ENCODE measurements at places on chromosomes 4 and X. TPM values are rescaled to one million over a fixed set of nuclear protein-coding genes. Genes with fewer than 3 reads are reported as not detected.

The FDCSP gene
- not detected for total RNA-seq

The TACR3 gene
- total RNA-seq, result not detected

The DUSP21 gene
- not detected for total RNA-seq

DNA sequence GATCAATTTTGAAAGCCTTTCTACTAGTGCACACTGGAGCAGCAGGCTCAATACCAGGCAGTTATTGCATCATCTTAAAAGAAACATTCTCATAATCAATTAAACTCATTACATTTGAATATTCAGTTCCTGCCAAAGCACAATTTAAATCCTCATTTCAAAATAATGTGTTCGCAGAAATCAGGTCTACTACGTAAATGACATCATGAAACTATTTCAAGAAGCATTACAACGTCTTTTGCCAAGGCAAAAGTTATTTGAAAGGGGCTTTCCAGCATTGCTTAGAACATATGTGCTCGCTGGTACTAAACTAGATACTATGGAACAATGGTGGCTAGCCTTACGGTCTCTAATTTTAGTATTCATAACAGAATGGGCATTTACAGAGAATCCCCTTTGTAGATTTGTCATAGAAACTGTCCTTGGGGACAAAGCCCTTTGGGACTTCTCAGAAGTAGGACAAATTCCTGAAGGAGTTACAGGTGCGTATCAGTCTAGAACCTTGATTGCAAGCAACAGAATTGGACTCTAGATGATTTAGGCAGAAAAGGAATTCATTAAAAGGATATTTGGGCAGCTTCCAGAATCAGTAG lies 27.6 kb upstream of the HUWE1 start:
- no peaks in the 10 kb centered on the region for H3K27me3 ChIP-seq
- H3K27ac ChIP-seq, result peak overlapping the region; percentile 83
- peak; percentile 57 for DNase-seq
- no peak overlapping the region for H3K4me3 ChIP-seq

GRCh38 chr4:102429553-102429952 lies 71.6 kb upstream of the NFKB1 start:
- DNase-seq, result no peak
- no peak overlapping the region for H3K27ac ChIP-seq
- H3K4me1 ChIP-seq, result no peaks in the 10 kb centered on the region
- H3K27me3 ChIP-seq, result no peaks in the 10 kb centered on the region
- H3K36me3 ChIP-seq, result no peaks in the 10 kb centered on the region

DNA sequence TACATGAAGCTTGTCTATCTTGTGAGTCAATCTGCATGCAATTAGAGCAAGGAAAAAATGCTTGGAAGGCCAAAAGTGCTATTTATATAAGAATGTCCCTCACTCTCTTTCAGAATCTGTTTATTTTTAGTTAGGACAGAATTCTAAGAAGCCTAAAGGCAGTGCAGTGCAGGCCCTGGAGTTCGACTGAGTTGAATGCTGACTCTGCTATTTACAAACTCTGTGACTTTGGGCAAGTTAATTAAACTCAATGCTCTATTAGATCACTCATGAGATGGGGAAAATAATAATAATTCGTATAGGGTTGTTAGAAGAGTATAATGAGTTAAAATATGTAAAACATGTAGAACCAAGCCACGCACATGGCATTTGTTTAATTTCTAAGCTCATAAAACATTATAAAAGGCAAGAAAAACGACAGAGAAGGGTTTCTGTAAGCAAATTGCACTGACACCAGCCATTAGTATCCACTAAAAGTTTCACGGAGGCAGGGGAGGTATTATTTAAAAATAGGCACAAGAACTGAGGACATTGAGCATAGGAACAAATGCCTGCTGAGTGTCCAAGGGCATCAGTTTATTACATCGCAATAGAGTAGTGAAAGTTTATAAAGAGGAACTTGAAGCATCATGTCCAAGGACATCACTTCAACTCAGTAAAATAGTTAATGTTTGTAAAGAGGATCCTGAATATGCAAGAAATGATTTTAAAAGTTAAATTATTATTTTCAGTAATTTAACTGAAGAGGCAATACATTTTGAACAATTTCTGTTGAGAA lies 115.0 kb upstream of the INPP4B start:
- H3K27me3 ChIP-seq, result no peaks in the 10 kb centered on the region
- no peaks in the 10 kb centered on the region for H3K4me1 ChIP-seq
- no peak overlapping the region for H3K27ac ChIP-seq
- H3K4me3 ChIP-seq, result no peak overlapping the region
- no peaks in the 10 kb centered on the region for H3K36me3 ChIP-seq

- no peak overlapping the region for H3K4me3 ChIP-seq
- H3K27me3 ChIP-seq, result no peaks in the 10 kb centered on the region
- no peaks in the 10 kb centered on the region for H3K4me1 ChIP-seq
- no peak overlapping the region for H3K27ac ChIP-seq
- no peak for DNase-seq
Measured at GRCh38 chr4:58807843-58808615, 1697.8 kb upstream of the IGFBP7 start.

- no peaks in the 10 kb centered on the region for H3K4me1 ChIP-seq
- H3K36me3 ChIP-seq, result no peaks in the 10 kb centered on the region
- no peak overlapping the region for H3K27ac ChIP-seq
- H3K27me3 ChIP-seq, result no peaks in the 10 kb centered on the region
- no peak for DNase-seq
Measured at GRCh38 chr4:88102026-88102425, 56.4 kb downstream of the ABCG2 start.

GRCh38 chrX:132187451-132187850 lies 31.8 kb downstream of the RAP2C start:
- H3K36me3 ChIP-seq, result no peaks in the 10 kb centered on the region
- DNase-seq, result no peak
- no peak overlapping the region for H3K27ac ChIP-seq
- no peaks in the 10 kb centered on the region for H3K27me3 ChIP-seq
- H3K4me1 ChIP-seq, result no peaks in the 10 kb centered on the region

Measured in B cell (primary cell).